ENCODE measurements at places on chromosomes 3 and 15. TPM values are rescaled to one million over a fixed set of nuclear protein-coding genes. Genes with fewer than 3 reads are reported as not detected.

DNA sequence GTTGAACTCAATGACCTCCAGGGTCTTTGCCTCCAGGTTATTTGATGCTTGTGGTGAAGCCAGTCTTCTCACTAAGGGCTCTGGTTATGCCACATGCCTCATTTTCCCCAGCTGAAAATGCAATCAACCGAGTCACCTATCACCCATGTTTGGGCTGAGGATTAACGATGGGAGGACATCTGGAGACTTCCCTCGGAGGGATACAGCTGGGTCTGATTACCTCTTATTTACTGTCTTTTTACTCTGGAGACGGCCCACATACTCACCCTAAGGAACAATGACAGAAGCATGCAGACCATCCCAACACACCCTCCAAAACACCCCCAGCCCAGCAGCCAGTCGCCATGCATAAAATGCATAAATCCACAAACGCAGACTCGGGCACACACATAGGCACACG lies 187.4 kb downstream of the OPA1 start:
- H3K36me3 ChIP-seq = no peaks in the 10 kb centered on the region
- peaks cover 19% of the 10 kb centered on the region for H3K27me3 ChIP-seq
- peaks cover 18% of the 10 kb centered on the region for H3K4me1 ChIP-seq
- no peak overlapping the region for H3K27ac ChIP-seq
- H3K4me3 ChIP-seq = no peak overlapping the region

GRCh38 chr3:155407971-155408370 lies 114.5 kb upstream of the STRIT1 start:
- H3K36me3 ChIP-seq = no peaks in the 10 kb centered on the region
- H3K4me3 ChIP-seq = no peak overlapping the region
- H3K4me1 ChIP-seq = no peaks in the 10 kb centered on the region
- H3K27me3 ChIP-seq = no peaks in the 10 kb centered on the region
- H3K27ac ChIP-seq = no peak overlapping the region
- DNase-seq = no peak

DNA sequence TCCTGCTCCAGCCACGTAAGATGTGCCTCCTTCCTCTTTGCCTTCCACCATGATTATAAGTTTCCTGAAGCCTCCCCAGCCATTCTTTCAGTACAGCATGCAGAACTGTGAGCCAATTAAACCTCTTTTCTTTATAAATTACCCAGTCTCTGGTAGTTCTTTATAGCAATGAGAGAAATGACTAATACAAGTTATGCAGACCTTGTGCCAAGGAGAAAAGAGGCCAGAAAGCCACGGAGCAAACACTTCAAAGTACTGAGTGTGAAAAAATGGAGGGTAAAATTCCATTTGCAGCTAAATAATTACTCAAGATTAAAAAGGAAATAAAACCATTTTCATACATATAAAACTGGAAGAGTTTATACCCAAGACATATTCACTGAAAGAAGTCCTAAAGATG lies 213.6 kb upstream of the LINGO1 start:
- H3K4me1 ChIP-seq = no peaks in the 10 kb centered on the region
- no peak overlapping the region for H3K27ac ChIP-seq
- DNase-seq = no peak
- no peak overlapping the region for H3K4me3 ChIP-seq
- H3K36me3 ChIP-seq = no peaks in the 10 kb centered on the region
- peaks cover 14% of the 10 kb centered on the region for H3K27me3 ChIP-seq

DNA sequence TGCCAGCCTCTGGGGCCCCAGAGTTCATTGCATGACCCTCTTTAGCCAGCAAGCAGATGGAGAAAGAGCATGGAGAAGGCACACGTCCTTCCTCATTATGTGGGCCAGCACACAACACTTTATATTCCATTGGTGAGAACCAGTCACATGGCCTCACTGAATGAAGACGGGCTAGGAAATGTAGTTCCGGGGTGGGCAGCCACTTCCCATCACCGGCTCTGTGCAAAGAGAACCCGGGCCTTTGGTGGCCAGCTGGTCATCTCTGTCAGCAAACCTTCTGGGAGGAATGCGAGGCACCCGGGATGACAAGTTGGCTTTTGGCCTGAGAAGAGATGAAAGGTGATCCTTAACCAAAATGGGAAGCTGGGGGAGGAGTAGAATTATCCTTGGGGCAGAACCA lies 90.2 kb upstream of the VGLL4 start:
- no peak overlapping the region for H3K4me3 ChIP-seq
- no peak for DNase-seq
- no peak overlapping the region for H3K27ac ChIP-seq
- H3K27me3 ChIP-seq = peaks cover 6% of the 10 kb centered on the region
- H3K4me1 ChIP-seq = no peaks in the 10 kb centered on the region

DNA sequence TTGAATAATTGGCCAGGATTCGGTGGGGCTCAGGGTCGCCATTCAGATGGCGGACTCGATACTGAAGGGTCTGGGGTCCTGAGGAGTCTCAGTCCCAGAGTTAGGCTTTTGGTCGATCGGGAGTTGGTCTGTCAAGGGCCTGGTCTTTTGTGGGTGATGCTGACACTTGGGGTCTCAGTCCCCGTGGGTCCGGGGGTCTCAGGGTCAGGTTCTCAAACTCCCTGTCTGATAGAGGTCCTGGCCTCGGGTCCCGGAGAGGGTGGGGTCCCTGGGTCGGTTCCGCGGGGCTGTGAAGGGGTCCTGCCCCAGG lies 467 bp downstream of the NCKIPSD start:
- H3K36me3 ChIP-seq = peaks cover 7% of the 10 kb centered on the region
- H3K4me1 ChIP-seq = peaks cover 14% of the 10 kb centered on the region
- peak overlapping the region; percentile 90 for H3K4me3 ChIP-seq
- no peak overlapping the region for H3K27ac ChIP-seq

GRCh38 chr3:196175116-196175625 lies 36.0 kb downstream of the ZDHHC19 start:
- H3K36me3 ChIP-seq = no peaks in the 10 kb centered on the region
- no peaks in the 10 kb centered on the region for H3K27me3 ChIP-seq
- H3K4me3 ChIP-seq = no peak overlapping the region
- H3K27ac ChIP-seq = no peak overlapping the region
- H3K4me1 ChIP-seq = peaks cover 3% of the 10 kb centered on the region
- no peak for DNase-seq

GRCh38 chr3:105866656-105867653 lies 1.9 kb downstream of the CBLB start:
- DNase-seq = peak; percentile 89
- H3K27ac ChIP-seq = peak overlapping the region; percentile 64
- peaks cover 2% of the 10 kb centered on the region for H3K36me3 ChIP-seq
- H3K4me3 ChIP-seq = peak overlapping the region; percentile 97

- H3K36me3 ChIP-seq = no peaks in the 10 kb centered on the region
- H3K4me3 ChIP-seq = no peak overlapping the region
- no peaks in the 10 kb centered on the region for H3K27me3 ChIP-seq
- no peak for DNase-seq
- no peak overlapping the region for H3K27ac ChIP-seq
- no peaks in the 10 kb centered on the region for H3K4me1 ChIP-seq
Observed at GRCh38 chr3:136277634-136278033, 27.5 kb downstream of the PCCB start.

- peaks cover 63% of the 10 kb centered on the region for H3K36me3 ChIP-seq
- H3K27ac ChIP-seq = no peak overlapping the region
- H3K27me3 ChIP-seq = no peaks in the 10 kb centered on the region
Observed at GRCh38 chr3:48692551-48692950, 6.8 kb upstream of the NCKIPSD start.

- peaks cover 3% of the 10 kb centered on the region for H3K36me3 ChIP-seq
- H3K4me1 ChIP-seq = peaks cover 15% of the 10 kb centered on the region
- no peaks in the 10 kb centered on the region for H3K27me3 ChIP-seq
- DNase-seq = peak; percentile 94
- H3K27ac ChIP-seq = peak overlapping the region; percentile 92
Observed at GRCh38 chr3:130692455-130692854, 54.2 kb downstream of the PIK3R4 start.

- H3K4me3 ChIP-seq = no peak overlapping the region
- H3K36me3 ChIP-seq = no peaks in the 10 kb centered on the region
- peak; percentile 36 for DNase-seq
- peaks cover 17% of the 10 kb centered on the region for H3K4me1 ChIP-seq
Observed at GRCh38 chr3:111735243-111735758, 123.8 kb upstream of the PHLDB2 start.

- H3K27me3 ChIP-seq = no peaks in the 10 kb centered on the region
- no peaks in the 10 kb centered on the region for H3K36me3 ChIP-seq
Observed at GRCh38 chr15:58423831-58424608, 7.8 kb upstream of the LIPC start.

GRCh38 chr15:100059521-100059920 lies 282.3 kb downstream of the ADAMTS17 start:
- H3K27ac ChIP-seq = no peak overlapping the region
- H3K4me1 ChIP-seq = no peaks in the 10 kb centered on the region

GRCh38 chr3:151276038-151276686 lies 2.2 kb downstream of the P2RY14 start:
- peaks cover 4% of the 10 kb centered on the region for H3K27me3 ChIP-seq
- H3K4me1 ChIP-seq = no peaks in the 10 kb centered on the region
- no peak overlapping the region for H3K4me3 ChIP-seq
- H3K36me3 ChIP-seq = no peaks in the 10 kb centered on the region
- DNase-seq = no peak
- no peak overlapping the region for H3K27ac ChIP-seq

GRCh38 chr3:118181274-118181673 lies 853.4 kb downstream of the IGSF11 start:
- no peaks in the 10 kb centered on the region for H3K27me3 ChIP-seq
- H3K36me3 ChIP-seq = no peaks in the 10 kb centered on the region
- no peak for DNase-seq
- no peaks in the 10 kb centered on the region for H3K4me1 ChIP-seq

- no peak overlapping the region for H3K27ac ChIP-seq
- H3K4me1 ChIP-seq = peaks cover 1% of the 10 kb centered on the region
- H3K4me3 ChIP-seq = no peak overlapping the region
- no peak for DNase-seq
- no peaks in the 10 kb centered on the region for H3K36me3 ChIP-seq
Observed at GRCh38 chr3:195906865-195907683, 1.3 kb downstream of the TNK2 start.

DNA sequence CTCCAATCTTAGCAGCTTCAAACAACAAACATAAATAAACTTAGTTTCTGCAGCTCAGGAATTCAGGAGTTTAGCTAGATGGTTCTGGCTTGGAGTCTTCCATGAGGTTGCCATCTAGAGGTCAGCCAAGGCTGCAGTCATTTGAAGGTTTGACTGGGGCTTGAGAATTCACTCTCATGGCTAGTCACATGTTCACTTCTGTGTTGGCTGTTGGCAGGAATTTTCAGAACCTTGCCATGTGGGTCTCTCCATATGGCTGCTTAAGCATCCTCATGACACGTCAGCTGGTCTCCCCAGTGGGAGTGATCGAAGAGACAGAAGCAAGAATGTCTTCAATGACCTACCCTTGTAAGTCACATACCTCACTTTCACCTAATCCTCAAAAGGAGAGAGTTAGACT lies 269.2 kb upstream of the CNTN3 start:
- no peaks in the 10 kb centered on the region for H3K36me3 ChIP-seq
- H3K4me3 ChIP-seq = no peak overlapping the region

GRCh38 chr3:77325280-77325679 lies 285.4 kb downstream of the ROBO2 start:
- no peaks in the 10 kb centered on the region for H3K27me3 ChIP-seq
- H3K27ac ChIP-seq = no peak overlapping the region
- H3K36me3 ChIP-seq = no peaks in the 10 kb centered on the region
- H3K4me1 ChIP-seq = no peaks in the 10 kb centered on the region
- DNase-seq = no peak

DNA sequence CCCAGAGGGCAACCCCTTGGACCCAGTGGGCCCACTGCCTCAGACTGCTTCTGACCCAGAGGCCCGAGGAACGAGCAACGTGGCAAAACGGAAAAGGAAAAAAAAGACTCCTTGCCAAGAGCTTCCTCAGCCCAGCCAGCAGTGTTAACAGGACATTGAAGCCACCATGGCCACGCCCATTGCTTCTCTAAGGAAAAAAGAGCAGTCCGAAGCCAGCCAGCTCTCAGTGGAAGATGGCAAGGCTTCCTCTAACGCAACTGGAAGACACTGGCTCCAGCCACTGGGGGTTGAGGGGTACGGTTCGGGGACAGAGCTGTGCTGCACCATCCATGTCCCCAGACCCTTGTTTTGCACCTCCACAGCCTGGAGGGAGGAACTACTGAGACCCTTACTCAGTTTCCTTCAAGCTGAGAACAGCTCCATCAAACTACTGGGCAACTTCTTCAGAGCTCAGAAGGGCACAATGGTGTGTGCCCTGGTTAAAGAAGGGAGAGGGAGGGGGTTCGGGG lies 10.7 kb downstream of the BMF start:
- no peaks in the 10 kb centered on the region for H3K36me3 ChIP-seq
- DNase-seq = peak; percentile 72
- H3K4me3 ChIP-seq = no peak overlapping the region
- no peaks in the 10 kb centered on the region for H3K27me3 ChIP-seq

GRCh38 chr3:128557531-128558280 lies 64.7 kb upstream of the GATA2 start:
- DNase-seq = no peak
- no peak overlapping the region for H3K4me3 ChIP-seq
- peaks cover 40% of the 10 kb centered on the region for H3K4me1 ChIP-seq
- H3K27ac ChIP-seq = no peak overlapping the region

DNA sequence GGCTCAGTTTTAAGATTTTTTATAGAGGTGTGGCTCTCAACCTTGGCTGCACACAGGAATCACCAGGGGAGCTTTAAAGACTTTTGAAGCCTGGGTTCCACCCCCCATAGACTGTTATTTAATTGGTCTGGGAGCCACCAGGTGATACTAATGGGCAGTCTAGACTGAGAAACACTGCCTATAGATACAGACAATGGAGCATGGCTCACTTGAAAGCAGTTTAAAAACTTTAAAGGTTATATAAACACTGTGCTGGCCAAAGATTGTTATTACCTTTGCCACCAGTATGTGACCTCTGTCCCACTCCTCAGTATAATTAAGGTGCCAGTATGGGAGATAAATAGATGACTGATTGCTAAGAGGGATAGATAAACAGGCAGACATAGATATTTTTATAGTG lies 3.8 kb downstream of the GOLIM4 start:
- no peak overlapping the region for H3K27ac ChIP-seq
- H3K27me3 ChIP-seq = no peaks in the 10 kb centered on the region
- no peak overlapping the region for H3K4me3 ChIP-seq
- peaks cover 25% of the 10 kb centered on the region for H3K4me1 ChIP-seq

GRCh38 chr3:45272828-45273470 lies 46.9 kb upstream of the TMEM158 start:
- H3K36me3 ChIP-seq = no peaks in the 10 kb centered on the region
- DNase-seq = no peak
- no peak overlapping the region for H3K27ac ChIP-seq
- no peak overlapping the region for H3K4me3 ChIP-seq
- no peaks in the 10 kb centered on the region for H3K4me1 ChIP-seq

- no peak overlapping the region for H3K4me3 ChIP-seq
- no peaks in the 10 kb centered on the region for H3K27me3 ChIP-seq
- H3K4me1 ChIP-seq = no peaks in the 10 kb centered on the region
- no peak overlapping the region for H3K27ac ChIP-seq
- DNase-seq = peak; percentile 56
Observed at GRCh38 chr15:82849556-82850512, 40.4 kb downstream of the WHAMM start.

- no peaks in the 10 kb centered on the region for H3K4me1 ChIP-seq
- H3K36me3 ChIP-seq = no peaks in the 10 kb centered on the region
- H3K27me3 ChIP-seq = no peaks in the 10 kb centered on the region
Observed at GRCh38 chr3:20683910-20684309, 497.9 kb upstream of the SGO1 start.

The TERC gene
- polyA plus RNA-seq = 2.6 TPM

The FOXL2 gene
- polyA plus RNA-seq = not detected

The GLDN gene
- polyA plus RNA-seq = not detected

The PGBD4 gene
- 0.41 TPM for polyA plus RNA-seq

The FBXO40 gene
- polyA plus RNA-seq = not detected

The ADGRG7 gene
- not detected for polyA plus RNA-seq

The FAM81A gene
- polyA plus RNA-seq = 0.28 TPM

The ECE2 gene
- polyA plus RNA-seq = not detected

The ZNF662 gene
- polyA plus RNA-seq = 0.84 TPM

The PLIN1 gene
- 0.08 TPM for polyA plus RNA-seq

The EDC3 gene
- polyA plus RNA-seq = 61.1 TPM

The FANCD2OS gene
- not detected for polyA plus RNA-seq

The TF gene
- 0.32 TPM for polyA plus RNA-seq

The SELENOS gene
- polyA plus RNA-seq = 101 TPM

The PP2D1 gene
- not detected for polyA plus RNA-seq

All from endothelial cell of umbilical vein (primary cell).